ENCODE measurements at places on chromosomes 6 and 20.

- peak; percentile 67 for DNase-seq
These were observed 91.5 kb upstream of the SASH1 start for GRCh38 chr6:148250975-148251685.

DNA sequence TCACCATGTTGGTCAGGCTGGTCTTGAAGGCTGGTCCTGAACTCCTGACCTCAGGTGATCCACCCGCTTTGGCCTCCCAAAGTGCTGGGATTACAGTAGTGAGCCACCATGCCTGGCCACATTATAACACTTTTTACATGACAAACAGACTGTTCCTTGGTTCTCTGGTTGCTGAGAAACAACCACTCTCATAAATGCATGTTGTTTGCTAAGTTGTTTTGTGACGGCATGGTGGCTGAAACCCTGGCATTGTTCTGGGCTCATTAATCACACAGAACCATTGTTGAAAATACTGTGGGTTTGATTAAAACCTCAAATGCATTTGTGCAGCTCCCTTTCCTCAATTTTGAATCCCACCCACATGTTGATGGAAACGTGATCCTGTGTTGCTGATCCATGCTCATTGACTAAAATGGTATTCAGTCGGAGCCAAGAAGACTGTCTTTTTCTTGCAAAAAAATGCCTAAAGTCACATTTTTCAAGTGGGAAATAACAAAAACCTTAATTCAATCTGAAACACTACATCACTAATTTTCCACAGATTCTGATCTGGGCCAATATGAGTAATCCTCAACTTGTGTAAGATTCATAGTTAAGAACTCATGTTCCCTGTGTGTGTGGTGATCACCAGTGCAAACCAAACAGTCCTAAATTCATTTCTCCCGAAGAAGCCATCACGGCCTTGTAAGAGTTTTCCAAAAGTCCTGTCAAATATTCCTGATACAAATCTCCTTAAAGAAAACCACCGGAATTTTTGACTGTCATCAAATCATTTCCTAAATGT is 132.8 kb downstream of the FNDC1 start:
- DNase-seq, result no peak

- DNase-seq, result peak; percentile 34
These were observed 97.3 kb upstream of the STXBP5 start for GRCh38 chr6:147106759-147107401.

GRCh38 chr20:32333988-32334885 is 23.9 kb upstream of the ASXL1 start:
- no peak for DNase-seq

- peak; percentile 92 for DNase-seq
These were observed 331.2 kb downstream of the QKI start for GRCh38 chr6:163745536-163746400.

- no peak for DNase-seq
These were observed 160.0 kb upstream of the AFDN start for GRCh38 chr6:167666571-167667203.

DNA sequence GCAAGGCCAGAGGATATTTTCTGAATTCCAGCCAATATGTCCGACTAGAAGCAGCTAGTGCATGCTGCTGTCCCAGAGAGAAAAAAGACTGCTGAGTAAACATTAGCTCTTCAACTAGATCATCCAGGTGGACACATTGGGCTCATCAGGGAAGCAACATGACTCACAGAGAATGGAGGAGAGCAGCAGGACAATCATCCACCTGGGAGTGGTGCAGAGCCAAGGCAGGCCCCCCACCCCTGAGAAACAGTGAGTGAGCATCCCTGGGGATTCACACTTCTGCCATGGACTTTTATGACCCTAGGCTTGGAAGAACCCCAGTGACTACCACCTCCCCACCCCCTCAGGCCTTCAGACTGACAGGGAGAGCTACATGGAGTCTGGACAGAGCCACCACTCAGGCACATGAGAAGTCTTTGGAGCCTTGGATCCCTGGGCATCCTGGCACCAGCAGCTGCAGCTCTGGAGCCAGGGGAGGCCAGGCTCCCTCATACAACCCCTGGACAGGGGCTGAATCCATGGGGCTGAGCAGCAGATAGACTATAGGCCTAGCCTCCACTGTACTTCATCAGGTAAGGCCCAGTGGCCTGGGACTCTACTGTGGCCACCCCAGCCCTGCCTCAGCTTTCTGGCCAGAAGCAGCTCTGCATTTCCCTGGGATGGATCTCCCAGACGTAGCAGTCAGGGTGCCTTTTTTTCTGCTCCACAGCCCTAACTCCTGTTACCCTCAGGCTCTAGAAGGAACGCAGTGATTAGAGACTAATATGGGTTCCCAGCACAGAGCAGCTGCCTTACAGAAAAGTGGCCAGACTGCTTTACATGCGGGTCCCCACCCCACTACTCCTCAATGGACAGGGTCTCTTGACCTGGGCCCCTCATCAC is 82.9 kb upstream of the RNF217 start:
- no peak for DNase-seq

DNA sequence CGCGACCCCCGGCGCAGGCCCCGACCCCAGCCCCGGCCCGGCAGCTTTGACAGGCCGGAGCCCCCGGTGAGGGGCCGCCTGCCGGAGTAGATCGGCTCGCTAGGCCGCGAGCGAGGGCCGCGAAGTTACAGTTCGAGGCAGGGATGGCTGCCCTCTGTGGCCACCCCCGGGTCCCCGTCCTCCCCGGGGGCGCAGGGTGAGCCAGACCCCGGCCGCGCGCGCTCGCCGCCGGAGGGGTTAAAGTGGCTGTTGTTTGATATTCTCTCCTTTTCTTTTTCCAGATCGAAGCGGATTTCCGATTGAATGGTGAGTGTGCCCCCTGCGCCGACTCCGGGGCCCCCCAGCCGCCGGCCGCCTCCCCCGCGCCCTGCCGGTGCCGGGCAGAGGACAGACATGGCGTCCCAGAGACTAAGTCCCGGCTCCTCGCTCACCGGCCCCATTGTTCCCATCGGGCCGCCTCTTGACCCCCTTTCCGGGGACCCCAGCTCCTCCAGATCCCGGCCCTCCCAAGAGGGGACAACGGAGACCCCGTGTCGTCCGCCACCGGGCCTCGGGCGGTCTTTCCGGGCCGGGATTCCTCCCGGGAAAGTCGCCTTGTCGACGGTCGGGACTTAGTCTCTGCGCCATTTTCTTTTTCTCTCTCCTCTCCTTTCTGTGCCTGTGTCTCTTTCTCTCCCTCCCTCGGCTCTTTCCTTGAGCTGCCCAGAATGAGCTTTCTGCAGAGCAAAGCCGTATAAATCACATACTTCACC is 704 bp downstream of the TOP1 start:
- peak; percentile 44 for DNase-seq

GRCh38 chr6:169274781-169275180 is 21.1 kb upstream of the THBS2 start:
- peak; percentile 61 for DNase-seq

- no peak for DNase-seq
These were observed 48.2 kb downstream of the HBS1L start for GRCh38 chr6:135006386-135006914.

DNA sequence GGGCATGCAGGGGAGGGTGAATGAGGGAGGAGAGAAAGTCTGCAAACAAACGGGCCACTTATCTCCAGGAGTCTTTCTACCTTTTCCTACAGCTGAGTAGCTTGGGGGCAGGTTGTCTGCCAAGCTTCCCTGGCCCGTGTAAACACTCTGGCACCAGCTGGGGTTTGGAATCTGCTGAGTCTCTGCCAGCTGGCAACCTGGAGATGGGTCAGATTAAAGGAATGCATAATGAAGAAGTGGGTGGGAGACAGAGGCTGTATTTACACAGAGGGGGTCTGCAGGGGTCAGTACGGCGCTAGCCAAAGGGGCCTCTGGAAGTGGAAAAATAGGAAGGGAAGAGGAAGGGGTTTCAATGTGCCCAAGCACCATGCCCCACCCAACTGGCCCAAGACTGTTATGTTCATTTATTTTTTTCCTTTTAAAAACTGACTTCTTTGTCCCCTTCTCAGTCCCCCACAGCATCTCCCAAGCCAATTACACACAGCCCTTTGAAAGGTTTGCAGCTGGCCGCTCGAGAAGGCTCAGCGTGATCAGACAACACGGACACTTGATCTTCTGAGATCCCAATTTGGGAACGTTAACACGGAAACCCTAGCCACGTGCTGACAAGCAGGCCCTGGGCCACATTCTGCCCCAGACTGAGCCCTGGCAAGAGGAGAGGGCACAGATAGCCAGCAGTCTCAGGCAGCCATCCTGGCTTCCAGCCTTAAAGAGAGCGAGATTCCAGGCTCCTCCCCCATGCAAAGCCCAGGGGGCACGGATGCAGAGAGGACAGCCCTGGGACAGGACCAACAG is 25.2 kb downstream of the TRAM2 start:
- peak; percentile 90 for DNase-seq

GRCh38 chr20:8858181-8858787 is 210.6 kb upstream of the PLCB4 start:
- no peak for DNase-seq

- DNase-seq, result no peak
These were observed 184.7 kb downstream of the HDGFL1 start for GRCh38 chr6:22754061-22754460.

DNA sequence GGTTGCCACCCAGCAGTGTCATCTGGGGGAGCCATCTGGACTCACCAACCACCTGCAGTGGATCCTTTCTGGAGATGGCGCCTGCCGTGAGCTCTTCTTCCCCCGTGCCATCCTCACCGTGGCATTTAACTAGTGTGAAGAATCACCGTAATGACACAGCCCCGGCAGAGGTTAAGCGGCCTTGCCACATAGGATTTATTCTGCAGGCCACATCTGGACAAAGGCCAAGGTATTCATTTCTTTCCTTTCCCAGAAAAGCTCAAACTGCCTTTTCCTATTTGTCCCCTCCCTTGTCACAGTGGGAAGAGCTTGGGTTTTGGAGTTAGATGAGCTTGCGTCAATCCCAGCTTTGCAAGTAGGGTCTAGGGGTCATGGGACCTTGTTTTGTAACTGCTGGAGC is 88.4 kb downstream of the PXDC1 start:
- DNase-seq, result no peak

- peak; percentile 22 for DNase-seq
These were observed 14.8 kb downstream of the DDX43 start for GRCh38 chr6:73409395-73409794.

DNA sequence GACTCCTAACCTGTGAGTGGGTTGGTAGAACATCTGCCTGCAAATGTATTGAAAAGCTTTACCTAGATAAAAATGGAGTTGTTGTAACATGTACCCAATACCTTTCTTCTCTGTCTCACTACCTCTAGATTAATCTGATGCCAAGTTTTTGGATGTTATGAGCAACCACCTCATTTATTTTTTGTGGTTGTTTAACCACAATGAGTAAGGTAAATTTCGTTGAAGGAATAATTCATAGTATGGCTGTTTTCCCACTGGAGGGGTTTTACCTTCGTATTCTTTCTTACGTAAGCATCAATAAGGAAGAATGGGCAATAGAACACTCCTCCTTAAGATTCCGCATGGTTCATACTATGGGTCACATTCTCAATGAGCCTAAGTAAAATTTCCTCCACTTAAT is 165.4 kb downstream of the CDH26 start:
- DNase-seq, result no peak

GRCh38 chr6:33782561-33782960 is 6.4 kb downstream of the LEMD2 start:
- peak; percentile 34 for DNase-seq

GRCh38 chr20:17557675-17558006 is 12.2 kb upstream of the DSTN start:
- DNase-seq, result peak; percentile 87

GRCh38 chr20:62685781-62686555 is 22.7 kb upstream of the NTSR1 start:
- no peak for DNase-seq

GRCh38 chr6:93282521-93283031 is 136.8 kb downstream of the EPHA7 start:
- no peak for DNase-seq

DNA sequence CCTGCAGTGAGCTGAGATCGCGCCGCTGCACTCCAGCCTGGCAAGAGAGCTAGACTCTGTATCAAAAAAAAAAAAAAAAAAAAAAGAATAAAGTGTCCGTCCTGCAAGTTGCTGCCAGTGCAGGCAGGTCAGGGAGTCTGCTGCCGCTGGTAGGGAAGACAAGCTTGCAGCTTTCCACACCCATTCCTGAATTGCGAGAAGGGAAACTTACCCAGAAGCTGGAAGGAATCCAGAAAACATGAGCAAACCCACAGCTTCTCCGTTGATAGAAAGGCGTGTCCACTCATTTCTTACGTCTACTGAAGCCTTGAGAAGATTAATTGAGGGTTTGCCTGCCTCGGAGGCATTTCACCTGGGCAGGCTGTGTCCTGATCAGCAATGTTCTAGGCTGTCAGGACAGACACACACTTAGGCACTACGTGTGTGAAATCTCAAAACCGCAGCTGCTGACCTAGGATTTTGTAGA is 61.6 kb upstream of the DSP start:
- DNase-seq, result peak; percentile 20

GRCh38 chr6:129871221-129871620 is 10.1 kb upstream of the TMEM244 start:
- DNase-seq, result no peak

- DNase-seq, result peak; percentile 49
These were observed 146.9 kb upstream of the BEND6 start for GRCh38 chr6:56807989-56808337.

All from ELR (cell line).